WTC11 (cell line): ENCODE measurements at places on chromosomes 1 and 21.

- H3K27me3 ChIP-seq = no peaks in the 10 kb centered on the region
- no peak overlapping the region for H3K4me3 ChIP-seq
- H3K4me1 ChIP-seq = no peaks in the 10 kb centered on the region
- no peak for DNase-seq
Observed at GRCh38 chr1:55117941-55118340, 78.6 kb downstream of the PCSK9 start.

GRCh38 chr21:33300701-33301631 is 23.8 kb upstream of the IFNAR1 start:
- H3K27me3 ChIP-seq = no peaks in the 10 kb centered on the region
- H3K36me3 ChIP-seq = no peaks in the 10 kb centered on the region

- H3K27me3 ChIP-seq = peaks cover 3% of the 10 kb centered on the region; the same call in 1 of the 2 replicates
- H3K36me3 ChIP-seq = no peaks in the 10 kb centered on the region
- DNase-seq = peak; percentile 70
- peak overlapping the region; percentile 79 for H3K27ac ChIP-seq
Observed at GRCh38 chr1:27656157-27656893, 15.7 kb downstream of the IFI6 start.

GRCh38 chr1:184322253-184322652 is 64.6 kb upstream of the C1orf21 start:
- H3K4me1 ChIP-seq = peaks cover 10% of the 10 kb centered on the region
- H3K36me3 ChIP-seq = no peaks in the 10 kb centered on the region
- H3K27ac ChIP-seq = no peak overlapping the region; the same call in 1 of the 2 replicates
- DNase-seq = peak; percentile 20
- H3K27me3 ChIP-seq = no peaks in the 10 kb centered on the region
- H3K4me3 ChIP-seq = no peak overlapping the region

DNA sequence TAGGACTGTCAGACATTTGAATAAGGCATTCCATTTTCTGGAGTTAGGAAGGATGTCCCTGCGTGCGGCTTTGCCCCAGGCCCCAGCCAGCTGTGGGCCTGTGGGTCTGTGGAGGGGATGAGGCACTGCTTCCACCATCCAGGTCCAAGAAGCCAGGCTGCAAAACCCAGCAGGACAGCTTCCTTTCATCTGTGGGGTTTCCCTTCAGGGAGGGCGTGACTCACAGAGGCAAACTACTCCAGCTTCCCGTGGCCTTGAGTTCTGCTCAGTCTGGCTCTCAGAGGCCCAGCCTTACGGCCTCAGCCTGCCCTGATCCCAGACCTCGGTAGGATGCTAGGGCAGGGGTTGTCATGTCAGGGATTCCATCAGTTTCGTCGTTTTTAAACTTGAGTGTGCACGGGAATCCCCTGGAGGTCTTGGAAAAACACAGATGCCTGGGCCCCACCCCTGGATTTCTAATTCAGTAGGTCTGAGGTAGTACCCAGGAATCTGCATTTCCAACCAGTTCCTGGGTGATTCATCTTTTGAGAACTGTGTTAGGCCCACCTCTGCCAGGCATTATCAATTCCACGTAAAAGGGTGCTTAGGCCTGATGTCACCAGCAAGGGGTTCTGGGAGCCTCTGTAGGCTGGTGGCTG is 32.3 kb upstream of the TENT5C start:
- peaks cover 10% of the 10 kb centered on the region for H3K4me1 ChIP-seq
- no peak for DNase-seq
- no peak overlapping the region for H3K27ac ChIP-seq
- H3K4me3 ChIP-seq = no peak overlapping the region
- no peaks in the 10 kb centered on the region for H3K36me3 ChIP-seq

GRCh38 chr21:35408401-35408800 is 359.3 kb upstream of the RUNX1 start:
- no peak overlapping the region for H3K27ac ChIP-seq
- no peak overlapping the region for H3K4me3 ChIP-seq
- DNase-seq = no peak
- peaks cover 42% of the 10 kb centered on the region for H3K4me1 ChIP-seq
- H3K27me3 ChIP-seq = no peaks in the 10 kb centered on the region; the same call in 1 of the 2 replicates
- H3K36me3 ChIP-seq = no peaks in the 10 kb centered on the region

- no peak for DNase-seq
- H3K4me1 ChIP-seq = peaks cover 40% of the 10 kb centered on the region
- H3K36me3 ChIP-seq = peaks cover 12% of the 10 kb centered on the region
- H3K27ac ChIP-seq = no peak overlapping the region
Observed at GRCh38 chr1:212945463-212946160, 4.7 kb upstream of the VASH2 start.

- no peaks in the 10 kb centered on the region for H3K36me3 ChIP-seq
- H3K27me3 ChIP-seq = peaks cover 3% of the 10 kb centered on the region; the same call in 1 of the 2 replicates
- DNase-seq = no peak
Observed at GRCh38 chr1:175555266-175555665, 188.1 kb downstream of the TNR start.

- H3K27ac ChIP-seq = no peak overlapping the region
- no peak for DNase-seq
- peaks cover 7% of the 10 kb centered on the region for H3K4me1 ChIP-seq
- no peaks in the 10 kb centered on the region; the same call in 1 of the 2 replicates for H3K27me3 ChIP-seq
Observed at GRCh38 chr1:11397151-11397901, 81.6 kb upstream of the DISP3 start.

DNA sequence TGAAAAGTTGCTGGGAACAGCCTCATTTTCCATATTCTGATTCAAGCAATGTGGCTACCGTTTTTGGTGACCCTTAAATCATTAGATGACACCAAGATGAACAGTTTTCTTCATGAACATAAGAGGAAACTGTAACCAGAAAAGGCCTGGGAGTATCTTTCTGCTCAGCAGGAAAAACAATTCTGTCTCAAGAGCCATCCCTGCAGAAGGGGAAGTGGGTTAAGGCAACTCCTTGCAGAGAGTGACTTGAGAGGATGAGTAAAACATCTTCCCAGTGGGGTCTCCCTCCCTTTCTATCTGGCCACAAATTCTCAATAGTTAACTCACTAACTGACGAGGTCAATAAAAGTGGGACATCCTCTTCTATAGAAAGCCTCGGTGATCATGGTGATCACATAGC is 187.6 kb upstream of the NRIP1 start:
- H3K36me3 ChIP-seq = no peaks in the 10 kb centered on the region
- H3K27me3 ChIP-seq = peaks cover 16% of the 10 kb centered on the region
- no peak overlapping the region for H3K4me3 ChIP-seq
- no peak overlapping the region for H3K27ac ChIP-seq

GRCh38 chr21:41764558-41765419 is 2.1 kb downstream of the RIPK4 start:
- no peak for DNase-seq
- H3K27ac ChIP-seq = peak overlapping the region; percentile 63; the same call in 1 of the 2 replicates
- H3K4me3 ChIP-seq = peak overlapping the region; percentile 82
- H3K27me3 ChIP-seq = peaks cover 86% of the 10 kb centered on the region
- H3K4me1 ChIP-seq = peaks cover 84% of the 10 kb centered on the region

- H3K27me3 ChIP-seq = no peaks in the 10 kb centered on the region
- H3K4me3 ChIP-seq = no peak overlapping the region
- no peaks in the 10 kb centered on the region for H3K36me3 ChIP-seq
Observed at GRCh38 chr1:240111558-240111957, 19.9 kb downstream of the FMN2 start.

- no peaks in the 10 kb centered on the region for H3K36me3 ChIP-seq
- H3K27me3 ChIP-seq = no peaks in the 10 kb centered on the region
- H3K4me3 ChIP-seq = no peak overlapping the region
- DNase-seq = no peak
Observed at GRCh38 chr1:7333620-7334019, 437.5 kb upstream of the VAMP3 start.

- H3K4me1 ChIP-seq = peaks cover 2% of the 10 kb centered on the region; the same call in 1 of the 2 replicates
- peaks cover 13% of the 10 kb centered on the region for H3K36me3 ChIP-seq
- no peak for DNase-seq
- no peaks in the 10 kb centered on the region for H3K27me3 ChIP-seq
Observed at GRCh38 chr1:12370333-12370975, 140.6 kb downstream of the VPS13D start.

DNA sequence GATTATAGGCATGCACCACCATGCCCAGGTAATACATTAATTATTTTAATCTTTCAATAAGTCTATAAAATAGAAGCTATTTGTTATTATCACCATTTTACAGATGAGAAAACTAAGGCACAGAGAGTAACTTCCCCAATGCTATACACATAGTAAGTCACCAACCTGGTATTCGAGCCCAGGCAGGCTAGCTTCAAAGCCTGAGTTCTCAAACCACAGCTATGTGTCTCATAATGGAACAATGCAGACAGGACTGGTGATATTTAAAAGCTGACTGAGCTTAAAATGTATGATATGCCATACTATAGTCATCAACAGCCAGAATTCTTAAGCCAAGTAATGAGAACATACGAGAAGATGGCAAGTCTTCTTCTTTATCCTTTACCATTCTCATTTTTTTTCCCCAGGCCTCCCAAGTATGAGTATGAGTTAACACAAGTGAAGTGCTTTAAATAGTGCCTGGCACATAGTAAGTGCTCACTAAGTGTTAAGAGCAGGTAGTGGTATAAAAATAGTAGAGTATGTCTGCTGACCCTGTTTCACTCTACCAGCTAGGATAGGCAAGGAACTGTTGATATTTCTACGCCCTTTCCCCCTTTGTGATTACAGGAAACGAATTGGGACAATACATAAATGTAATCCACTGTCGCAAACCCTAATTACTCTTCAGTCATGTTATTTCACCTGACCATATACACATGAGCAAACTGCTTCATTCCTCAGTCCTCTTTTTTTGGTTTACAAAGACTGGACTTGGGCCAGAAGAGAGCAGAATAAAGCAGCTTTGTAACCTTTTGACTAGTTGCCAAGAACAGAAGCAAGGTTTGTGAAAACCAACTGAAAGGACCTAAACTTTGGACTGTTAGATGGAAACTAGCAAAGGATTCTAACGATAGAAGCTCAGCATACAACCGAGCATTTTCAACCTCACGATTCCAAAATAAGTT is 9.5 kb downstream of the EYA3 start:
- no peaks in the 10 kb centered on the region for H3K27me3 ChIP-seq
- H3K4me1 ChIP-seq = no peaks in the 10 kb centered on the region
- no peak overlapping the region for H3K27ac ChIP-seq
- no peaks in the 10 kb centered on the region for H3K36me3 ChIP-seq
- no peak overlapping the region for H3K4me3 ChIP-seq

- peak; percentile 43 for DNase-seq
- no peak overlapping the region for H3K27ac ChIP-seq
- peaks cover 12% of the 10 kb centered on the region for H3K4me1 ChIP-seq
- no peaks in the 10 kb centered on the region for H3K36me3 ChIP-seq
- H3K4me3 ChIP-seq = peak overlapping the region; percentile 84
Observed at GRCh38 chr1:211829343-211830054, 1.1 kb downstream of the LPGAT1 start.

DNA sequence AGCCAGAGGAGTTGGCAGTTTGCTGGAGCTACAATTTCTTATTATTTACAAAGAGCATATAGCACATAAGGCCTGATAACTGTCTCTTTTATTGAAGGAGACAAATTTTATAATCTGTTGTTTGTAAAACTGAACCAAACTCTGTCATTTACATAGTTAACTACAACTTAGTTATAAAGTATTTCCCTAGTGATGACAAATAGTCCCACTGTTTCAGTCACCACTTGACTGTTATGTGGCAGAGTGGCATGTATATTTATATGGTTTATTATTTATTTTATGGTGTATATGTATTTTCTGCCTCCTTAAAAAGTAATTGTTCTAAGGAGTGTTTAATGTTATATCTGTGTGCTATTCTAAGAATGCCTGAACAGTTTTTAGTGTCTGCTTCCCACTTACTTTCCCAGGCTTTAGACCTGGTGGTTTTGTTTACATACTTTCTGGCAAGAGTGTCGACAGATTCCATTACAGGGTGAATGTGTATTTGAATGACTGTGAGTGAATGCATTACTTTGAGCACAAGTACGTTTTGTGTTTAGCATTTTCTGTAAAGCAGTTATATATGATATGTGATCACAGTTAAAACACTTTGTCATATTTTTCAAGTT is 10.0 kb downstream of the TSEN15 start:
- peak overlapping the region; percentile 60 for H3K27ac ChIP-seq
- H3K36me3 ChIP-seq = peaks cover 28% of the 10 kb centered on the region

GRCh38 chr1:243729956-243730355 is 120.1 kb downstream of the AKT3 start:
- H3K4me1 ChIP-seq = peaks cover 66% of the 10 kb centered on the region
- DNase-seq = no peak
- no peak overlapping the region for H3K4me3 ChIP-seq
- H3K36me3 ChIP-seq = peaks cover 4% of the 10 kb centered on the region; the same call in 1 of the 2 replicates
- peak overlapping the region; percentile 90 for H3K27ac ChIP-seq
- no peaks in the 10 kb centered on the region for H3K27me3 ChIP-seq

DNA sequence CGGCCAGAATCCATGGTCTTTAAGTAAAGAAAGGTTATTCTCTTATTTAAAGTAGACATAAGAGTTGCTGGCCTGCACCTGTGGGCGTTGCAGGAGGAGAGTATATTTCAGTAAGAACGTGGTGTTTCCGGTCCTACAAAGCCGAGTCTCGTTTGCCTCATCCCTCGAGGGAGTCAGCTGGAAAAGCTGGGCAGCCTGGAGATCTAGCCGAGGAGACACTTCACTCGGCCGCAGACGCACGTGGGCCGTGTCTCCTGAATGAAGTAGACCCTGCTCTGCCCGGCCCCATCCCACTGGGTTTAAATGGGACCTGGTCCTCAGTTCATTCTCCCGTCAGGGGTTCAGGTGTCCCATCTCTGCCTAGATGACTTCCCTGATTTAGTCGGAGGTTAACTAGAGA is 14.9 kb downstream of the SLC45A1 start:
- no peak for DNase-seq
- no peak overlapping the region for H3K4me3 ChIP-seq
- H3K27me3 ChIP-seq = no peaks in the 10 kb centered on the region
- H3K36me3 ChIP-seq = 0 out of 2 replicates have a peak, but pooled peaks cover 3% of the 10 kb centered on the region
- H3K27ac ChIP-seq = no peak overlapping the region

GRCh38 chr1:77652268-77652667 is 30.2 kb downstream of the ZZZ3 start:
- DNase-seq = no peak
- no peak overlapping the region for H3K27ac ChIP-seq
- H3K4me1 ChIP-seq = peaks cover 2% of the 10 kb centered on the region; the same call in 1 of the 2 replicates
- H3K27me3 ChIP-seq = no peaks in the 10 kb centered on the region; the same call in 1 of the 2 replicates

DNA sequence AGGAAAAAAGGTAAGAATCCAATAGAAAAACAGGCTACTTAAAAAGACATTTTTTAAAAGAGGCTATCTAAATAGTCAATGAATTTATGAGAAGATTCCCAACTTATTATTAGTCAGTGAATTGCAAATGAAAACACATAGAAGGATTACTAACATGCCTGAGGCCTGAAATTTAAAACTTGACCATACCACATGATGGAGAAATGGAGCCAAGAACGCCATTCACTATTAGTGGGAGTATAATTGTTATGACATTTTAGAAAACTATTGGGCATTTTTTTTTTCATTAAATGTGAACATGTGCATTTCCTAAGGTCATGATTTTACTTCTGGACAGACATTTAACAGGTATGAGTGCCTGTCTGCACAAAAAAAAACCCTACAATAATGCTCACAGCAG is 24.8 kb upstream of the OR2B11 start:
- no peak overlapping the region for H3K27ac ChIP-seq
- no peak overlapping the region for H3K4me3 ChIP-seq
- no peaks in the 10 kb centered on the region for H3K27me3 ChIP-seq
- H3K36me3 ChIP-seq = no peaks in the 10 kb centered on the region
- DNase-seq = no peak
- no peaks in the 10 kb centered on the region for H3K4me1 ChIP-seq

GRCh38 chr1:39988618-39989343 is 33.8 kb downstream of the MFSD2A start:
- no peaks in the 10 kb centered on the region; the same call in 1 of the 2 replicates for H3K27me3 ChIP-seq
- H3K4me3 ChIP-seq = no peak overlapping the region
- DNase-seq = no peak
- peaks cover 8% of the 10 kb centered on the region for H3K4me1 ChIP-seq

- no peaks in the 10 kb centered on the region for H3K36me3 ChIP-seq
- H3K4me3 ChIP-seq = no peak overlapping the region
- no peaks in the 10 kb centered on the region for H3K4me1 ChIP-seq
- H3K27ac ChIP-seq = no peak overlapping the region
- H3K27me3 ChIP-seq = no peaks in the 10 kb centered on the region
Observed at GRCh38 chr1:40630488-40631223, 34.8 kb downstream of the RIMS3 start.

GRCh38 chr1:114669562-114670082 is at the start of gene DENND2C:
Gene DENND2C, minus strand, starts transcription at chr1:114670049. Its CDS starts 44,065 bp downstream, at chr1:114625984.
- no peaks in the 10 kb centered on the region for H3K36me3 ChIP-seq
- peaks cover 7% of the 10 kb centered on the region; the same call in 1 of the 2 replicates for H3K4me1 ChIP-seq
